ENCODE measurements at places on chromosomes 6 and 20.

GRCh38 chr20:13205848-13206434 is 15.1 kb upstream of the ISM1 start:
- no peak for DNase-seq

- DNase-seq = no peak
Observed at GRCh38 chr20:21682521-21682954, 22.9 kb upstream of the PAX1 start.

GRCh38 chr6:43033496-43034189 is 12.2 kb downstream of the RRP36 start:
- no peak for DNase-seq

- DNase-seq = no peak
Observed at GRCh38 chr6:4313044-4313686, 177.8 kb upstream of the ECI2 start.

DNA sequence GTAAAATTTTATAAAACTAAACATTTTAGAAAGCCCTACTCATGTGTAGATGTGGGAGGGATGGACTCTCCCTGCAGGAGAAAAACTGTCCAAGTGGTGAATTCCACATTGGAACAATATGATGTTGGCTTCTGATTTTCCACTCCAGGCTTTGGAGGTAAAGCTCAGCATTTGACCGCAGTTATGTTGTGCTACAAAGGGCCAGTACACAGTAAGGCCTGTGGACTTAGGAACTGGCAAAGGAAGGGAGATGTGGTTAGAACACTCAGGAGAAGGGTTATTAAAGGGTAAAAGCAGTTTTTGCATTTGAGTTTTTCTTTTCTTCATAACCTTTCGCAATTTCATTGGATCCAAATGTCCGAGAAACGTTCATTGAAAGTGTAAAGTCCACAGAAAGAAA is 150.3 kb upstream of the SASH1 start:
- DNase-seq = no peak

DNA sequence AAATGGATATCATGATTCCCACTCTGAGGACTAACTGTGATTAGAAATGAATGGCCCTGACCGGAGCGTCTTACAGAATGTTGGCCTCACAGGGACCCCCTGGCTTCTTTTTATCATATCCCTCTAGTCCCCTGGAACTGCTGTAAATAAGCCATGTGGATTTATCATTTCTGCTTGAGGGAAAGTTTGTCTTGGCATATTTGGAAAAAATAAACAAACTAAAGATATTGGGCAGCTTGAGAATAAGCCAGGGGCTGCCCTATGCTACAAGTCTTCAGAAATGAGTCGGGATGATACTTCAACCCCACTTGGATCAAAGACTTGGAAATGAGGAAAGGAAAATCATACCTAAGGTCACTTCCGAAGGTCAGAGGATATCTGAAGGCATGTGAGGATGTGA is 179.1 kb downstream of the THBS2 start:
- DNase-seq = no peak

- no peak for DNase-seq
Observed at GRCh38 chr6:5638666-5639065, 368.1 kb downstream of the NRN1 start.

- DNase-seq = peak; percentile 51
Observed at GRCh38 chr6:2940010-2940850, 31.1 kb downstream of the SERPINB6 start.

DNA sequence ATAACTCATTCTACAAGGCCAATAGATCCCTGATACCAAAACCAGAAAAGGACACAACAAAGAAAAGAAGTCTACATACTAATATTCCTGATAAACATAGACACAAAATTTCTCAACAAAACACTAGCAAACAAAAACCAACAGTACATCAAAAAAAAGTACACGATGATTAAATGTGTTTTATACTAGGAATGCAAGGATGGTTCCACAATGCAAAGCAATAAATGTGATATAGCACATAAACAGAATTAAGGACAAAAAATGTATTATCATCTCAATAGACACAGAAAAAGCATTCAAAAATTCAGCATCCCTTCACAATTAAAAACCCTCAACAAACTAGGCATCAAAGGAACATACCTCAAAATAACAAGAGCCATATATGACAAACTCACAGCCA is 23.2 kb downstream of the TREM1 start:
- no peak for DNase-seq

DNA sequence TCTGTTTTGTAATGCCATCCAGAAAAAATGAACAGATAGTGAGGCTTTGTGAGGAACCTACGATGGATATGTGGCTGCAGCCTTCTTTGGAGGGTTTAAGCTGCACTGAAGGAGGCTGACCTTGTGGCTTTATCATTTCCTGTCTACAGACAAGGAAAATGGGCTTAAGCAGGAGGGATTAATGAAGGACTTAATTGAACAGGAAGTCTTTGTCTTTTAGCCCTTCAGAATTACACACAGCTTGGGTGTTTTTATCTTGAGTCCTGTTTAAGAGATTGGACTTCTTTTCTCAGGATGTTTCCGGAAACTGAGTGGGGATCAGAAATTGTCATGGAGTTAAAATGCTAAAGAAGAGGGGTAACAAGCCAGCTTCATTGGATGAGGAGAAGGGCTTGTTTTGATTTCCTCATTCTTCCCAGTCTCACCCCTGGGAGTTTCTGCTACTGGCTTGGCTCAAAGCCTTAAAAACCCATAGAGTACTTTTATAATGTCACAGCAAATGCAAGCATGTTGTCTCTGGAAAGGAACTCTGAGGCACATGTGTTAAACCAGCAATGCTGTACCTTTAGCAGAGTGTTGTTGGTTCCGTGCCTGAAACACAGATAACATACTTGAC is 193.6 kb downstream of the JARID2 start:
- no peak for DNase-seq

DNA sequence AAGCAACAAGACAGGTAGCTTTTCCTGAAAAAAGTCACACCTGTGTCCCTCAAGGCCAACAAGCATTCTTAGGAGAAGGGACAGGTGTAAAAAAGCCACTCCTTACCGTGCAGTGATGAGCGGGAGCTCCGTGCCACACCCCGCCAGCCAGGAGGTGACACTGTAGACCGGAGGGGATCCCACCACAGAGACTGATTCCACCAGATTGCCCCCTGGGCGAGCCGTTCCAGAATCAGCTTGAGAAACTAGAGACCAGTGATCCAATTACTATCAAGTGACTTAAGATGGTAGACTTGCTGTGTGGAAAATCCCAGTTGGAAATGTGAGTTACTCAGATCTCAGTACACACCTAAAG is 37.4 kb downstream of the PKHD1 start:
- no peak for DNase-seq

- DNase-seq = no peak
Observed at GRCh38 chr6:74626288-74626687, 579.6 kb downstream of the COL12A1 start.

GRCh38 chr20:23639490-23639958 is 1.8 kb upstream of the CST3 start:
- no peak for DNase-seq

DNA sequence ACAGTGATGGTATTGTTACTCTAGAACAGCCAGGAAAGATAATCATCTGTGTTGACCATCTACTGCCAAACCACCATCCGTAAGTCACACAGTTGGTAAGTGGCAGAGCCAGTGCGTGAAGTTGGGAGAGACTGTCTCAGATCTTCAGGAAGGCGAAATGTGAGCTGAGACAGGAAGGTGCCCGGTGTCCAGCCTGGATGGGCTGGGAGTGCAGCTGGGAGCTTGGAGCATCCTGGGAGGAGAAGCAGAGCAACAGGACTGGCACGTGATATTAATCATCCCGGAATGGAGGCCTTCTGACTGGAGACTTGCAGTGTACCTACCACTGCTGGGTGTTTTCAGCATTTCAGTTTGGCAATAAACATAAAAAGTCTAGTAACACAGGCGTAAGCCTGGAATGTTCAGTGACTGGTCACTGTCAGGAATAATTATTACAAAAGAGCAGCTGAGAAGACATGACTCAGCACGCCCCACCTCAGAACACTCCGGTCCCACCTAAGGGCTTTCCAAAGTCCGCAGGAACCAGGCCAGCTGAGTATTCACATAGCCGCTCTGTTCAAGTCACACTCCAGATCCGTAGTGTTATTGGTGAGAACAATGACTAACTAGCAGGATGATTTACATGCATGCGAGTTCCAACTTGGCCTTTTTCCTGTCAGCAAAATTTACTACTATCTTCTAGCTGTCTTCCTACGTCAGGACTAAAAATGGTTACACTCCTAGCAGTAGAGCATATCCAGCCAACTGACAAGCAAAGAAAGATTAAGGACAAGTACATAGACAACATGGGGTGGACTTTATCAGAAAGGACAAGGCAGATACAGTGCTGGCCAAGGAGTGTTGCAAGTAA is 45.1 kb upstream of the PNRC1 start:
- no peak for DNase-seq

GRCh38 chr20:47922269-47922668 is 137.0 kb upstream of the SULF2 start:
- DNase-seq = no peak

DNA sequence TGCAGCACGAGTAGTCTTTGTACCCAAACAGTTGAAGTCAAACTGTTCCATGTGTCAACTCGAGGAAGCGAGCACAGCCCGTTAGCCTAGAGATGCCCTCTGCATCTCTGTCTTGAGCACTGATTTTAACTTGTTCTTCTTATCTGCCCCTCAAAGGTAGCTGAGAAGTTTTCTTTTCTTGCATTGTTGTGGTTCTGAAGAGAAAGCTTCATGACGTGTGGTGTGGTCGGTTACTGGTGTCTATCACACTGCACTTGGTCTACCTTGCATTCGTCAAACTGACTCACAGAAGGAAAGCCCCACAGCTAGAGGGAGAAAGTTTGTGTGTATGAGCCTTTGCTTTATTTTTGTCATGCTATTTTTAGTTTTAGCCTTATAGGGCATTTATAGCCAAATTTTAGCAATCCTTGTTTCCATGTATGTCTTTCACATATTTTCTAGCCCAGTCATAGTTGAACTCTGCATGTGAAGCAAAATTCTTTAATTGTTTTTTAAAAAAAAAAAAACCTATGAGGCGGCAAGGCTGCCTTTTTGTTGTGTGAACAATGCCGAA is 115.1 kb downstream of the JAG1 start:
- no peak for DNase-seq

DNA sequence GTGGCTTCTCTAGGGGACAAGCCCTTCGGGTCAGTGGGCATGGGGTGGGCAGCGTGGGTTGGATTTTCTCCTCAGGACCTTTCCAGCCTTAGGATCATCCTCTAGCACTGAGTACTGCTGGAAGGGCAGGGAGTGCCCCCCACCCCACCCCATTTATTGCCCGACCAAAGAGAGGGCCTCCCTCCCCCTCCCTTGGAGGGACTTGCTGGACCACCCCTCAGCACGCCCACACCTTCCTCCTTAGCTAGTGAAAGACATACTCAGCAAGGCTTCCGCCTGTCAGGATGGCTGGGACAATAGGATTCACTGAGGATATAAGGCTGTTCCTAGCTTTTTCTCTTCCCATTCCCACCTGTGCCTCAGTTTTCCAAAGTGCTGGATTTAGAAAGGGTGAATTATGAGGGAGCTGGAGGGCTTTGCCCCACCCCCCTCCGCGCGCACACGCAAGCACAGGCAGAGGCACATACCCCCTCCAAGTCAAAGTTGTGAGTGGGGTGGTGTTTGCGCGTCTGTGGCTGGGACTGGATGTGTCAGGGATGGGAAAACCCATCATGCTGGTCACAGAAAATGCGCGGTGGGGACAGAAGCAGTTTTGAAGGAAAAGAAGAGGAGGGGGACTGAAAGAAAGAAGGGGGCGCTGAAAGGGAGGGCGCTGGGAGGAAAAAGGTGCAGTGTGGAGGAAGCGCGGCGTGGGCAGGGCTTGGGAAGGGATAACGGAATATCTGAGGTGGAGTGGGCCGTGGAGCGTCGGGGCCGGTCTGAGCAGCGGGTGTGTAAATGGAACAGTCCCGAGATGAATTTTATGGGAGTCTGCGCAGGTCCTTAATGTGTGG is 693 bp upstream of the SLC29A1 start:
- no peak for DNase-seq

DNA sequence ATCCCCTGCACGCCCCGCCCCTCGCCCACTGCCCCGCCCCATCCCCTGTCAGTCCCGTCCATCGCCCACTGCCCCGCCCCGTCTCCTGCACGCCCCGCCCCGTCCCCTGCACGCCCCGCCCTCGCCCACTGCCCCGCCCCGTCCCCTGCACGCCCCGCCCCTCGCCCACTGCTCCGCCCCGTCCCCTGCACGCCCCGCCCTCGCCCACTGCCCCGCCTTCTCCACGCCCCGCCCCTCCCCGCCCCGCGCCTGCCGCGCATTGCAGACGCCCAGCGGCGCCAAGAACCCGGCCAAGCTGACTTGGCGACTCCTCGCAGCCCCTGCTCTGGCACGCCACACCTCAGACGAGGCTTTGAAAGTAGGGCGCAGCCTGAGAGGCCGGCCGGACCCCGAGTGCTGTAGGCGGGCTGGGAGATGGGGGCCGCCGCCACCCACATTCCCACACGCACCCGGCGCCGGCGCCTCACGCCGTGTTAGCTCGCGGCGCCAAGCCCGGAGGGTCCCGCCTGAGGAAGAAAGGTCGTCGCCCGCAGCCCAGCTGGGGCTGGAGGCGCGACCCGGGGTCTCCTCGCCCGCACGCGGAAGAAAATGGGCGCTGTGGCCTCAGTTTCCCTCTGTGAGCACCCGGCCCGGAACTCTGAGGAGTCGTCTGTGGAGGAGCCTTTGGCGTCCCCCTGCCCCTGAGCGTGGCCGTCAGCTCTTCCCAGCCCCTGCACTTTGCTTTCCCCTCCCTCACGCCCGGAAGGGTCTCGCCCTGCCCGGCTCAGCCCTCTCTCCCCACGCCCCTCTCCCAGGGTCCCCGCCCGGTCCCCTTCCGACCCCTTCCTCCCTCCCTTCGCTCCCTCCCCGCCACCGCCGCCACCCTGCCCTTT is at the start of gene RAD21L1:
TSS of gene RAD21L1 (plus strand) at position 262 of the 872 bp plus-strand sequence. CDS start 2,410 bp downstream, outside the sequence.
- DNase-seq = peak; percentile 87

DNA sequence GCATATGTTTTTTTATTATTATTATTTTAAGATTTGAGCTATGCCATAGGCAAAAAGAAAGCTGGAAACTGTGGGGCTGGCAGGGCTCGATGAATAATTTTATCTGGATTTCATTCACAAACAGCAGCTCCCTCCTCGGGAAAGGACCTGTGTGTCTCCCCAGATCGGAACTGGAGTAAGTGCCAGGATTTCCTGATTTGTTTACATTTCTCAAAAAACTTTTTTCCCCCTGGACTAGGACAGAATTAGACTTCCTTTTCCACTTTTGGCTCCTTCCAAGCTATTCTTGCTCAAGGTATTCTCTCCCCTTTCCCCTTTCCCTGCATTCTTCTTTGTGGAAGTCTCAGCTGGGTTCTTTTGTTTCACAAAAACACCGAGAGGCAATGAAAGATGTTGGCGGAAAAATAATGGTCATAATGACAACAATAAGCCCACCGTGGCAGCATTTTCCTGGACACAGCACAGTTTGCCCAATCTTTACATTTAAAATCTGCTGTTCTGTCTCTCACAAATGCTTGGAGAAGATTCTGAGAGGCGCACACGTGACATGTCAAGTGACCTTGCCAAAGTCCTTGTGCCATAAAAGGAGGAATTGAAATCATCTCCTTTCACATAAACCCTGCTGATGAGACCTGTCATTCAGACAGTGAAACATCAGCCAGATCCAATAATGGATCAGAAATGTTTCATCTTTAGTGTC is 85.8 kb upstream of the PREP start:
- DNase-seq = no peak

GRCh38 chr20:61253264-61253639 is 1.2 kb downstream of the CDH4 start:
- no peak for DNase-seq

- DNase-seq = no peak
Observed at GRCh38 chr20:10324198-10324847, 105.7 kb downstream of the SNAP25 start.

GRCh38 chr6:162712694-162713093 is 14.9 kb downstream of the PRKN start:
- no peak for DNase-seq

GRCh38 chr6:130752267-130752666 is 74.9 kb upstream of the SMLR1 start:
- DNase-seq = no peak

All from GM12891 (cell line).